ENCODE measurements at places on chromosomes 13 and 19.

DNA sequence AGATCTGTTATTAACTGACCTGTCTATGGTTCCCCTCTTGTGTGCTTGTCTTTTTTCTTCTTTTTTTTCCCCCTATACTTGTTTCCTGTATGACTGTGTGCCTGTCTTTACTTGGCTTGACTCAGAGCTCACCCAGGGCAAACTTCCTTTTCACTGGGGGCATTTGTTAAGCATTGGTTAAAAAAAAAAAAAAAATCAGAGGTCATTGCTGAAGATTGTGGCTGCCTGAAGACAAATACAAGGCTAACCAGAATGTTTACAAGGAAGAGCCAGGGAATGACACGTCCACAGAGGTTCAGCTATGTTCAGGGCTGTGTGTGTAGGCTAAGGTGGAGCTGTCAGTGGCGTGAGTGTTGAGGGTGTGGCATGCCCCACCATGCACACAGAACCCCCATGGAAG, 47.1 kb downstream of the LNX2 start:
- DNase-seq, result no peak

DNA sequence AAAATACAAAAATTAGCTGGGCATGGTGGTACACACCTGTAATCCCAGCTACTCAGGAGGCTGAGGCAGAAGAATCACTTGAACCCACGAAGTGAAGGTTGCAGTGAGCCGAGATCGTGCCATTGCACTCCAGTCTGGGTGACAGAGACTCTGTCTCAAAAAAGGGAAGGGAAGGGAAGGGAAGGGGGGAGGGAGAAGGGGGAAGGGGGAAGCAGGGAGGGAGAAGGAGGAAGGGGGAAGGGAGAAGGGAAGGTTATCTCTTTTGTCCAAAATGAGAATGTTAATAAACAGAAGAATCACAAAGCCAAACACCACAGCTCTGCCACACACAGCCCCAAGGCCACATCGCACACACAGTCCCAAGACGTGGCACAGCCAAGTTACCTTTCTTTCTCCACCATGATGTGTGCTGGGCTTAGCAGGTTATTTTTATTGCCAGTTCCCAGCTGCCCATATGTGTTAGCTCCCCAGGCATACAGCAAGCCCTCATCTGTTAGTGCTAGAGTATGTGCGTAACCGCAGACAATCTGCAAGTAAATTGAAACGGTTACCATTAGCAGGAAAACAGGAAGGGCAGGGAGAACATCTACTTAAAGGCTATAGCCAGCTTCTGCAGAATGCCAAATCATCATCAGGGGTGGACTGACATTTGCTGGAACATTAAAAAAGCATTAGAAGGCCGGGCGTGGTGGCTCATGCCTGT, 34.3 kb downstream of the RCBTB1 start:
- no peak for DNase-seq

DNA sequence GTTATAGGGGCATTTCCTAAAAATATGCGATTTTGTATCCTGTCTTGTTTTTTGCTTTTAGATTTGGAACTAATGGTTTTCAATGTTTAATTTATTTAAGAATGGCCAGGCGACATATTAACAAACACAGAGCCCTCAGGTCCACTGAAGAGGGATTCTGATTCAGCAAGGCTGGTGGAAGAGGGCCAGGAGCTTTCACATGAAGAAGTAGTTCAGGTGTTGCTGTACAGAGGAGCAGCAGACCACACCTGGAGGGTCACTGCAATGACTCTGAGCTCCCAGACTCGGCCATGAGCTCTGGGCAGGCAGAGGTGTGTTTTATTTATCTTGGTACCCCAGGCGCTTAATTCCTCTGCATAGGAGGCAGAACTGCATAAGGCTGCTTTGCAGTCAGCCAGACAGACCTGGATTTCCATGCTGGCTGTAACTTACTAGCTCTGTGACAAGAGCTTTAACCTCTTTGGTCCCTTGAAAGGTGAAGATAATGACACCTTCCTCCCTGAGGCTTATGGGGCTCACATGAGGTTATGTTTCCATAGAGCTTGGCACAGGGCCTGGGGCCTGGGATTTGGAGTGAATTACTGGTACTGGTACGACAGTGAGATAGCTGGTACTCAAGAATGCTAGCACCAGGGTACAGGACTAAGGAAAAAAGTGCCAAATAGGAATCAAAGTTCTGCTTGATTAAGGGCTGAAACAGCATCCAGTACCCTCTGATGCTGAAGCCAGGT, 184.7 kb downstream of the OXGR1 start:
- no peak for DNase-seq

DNA sequence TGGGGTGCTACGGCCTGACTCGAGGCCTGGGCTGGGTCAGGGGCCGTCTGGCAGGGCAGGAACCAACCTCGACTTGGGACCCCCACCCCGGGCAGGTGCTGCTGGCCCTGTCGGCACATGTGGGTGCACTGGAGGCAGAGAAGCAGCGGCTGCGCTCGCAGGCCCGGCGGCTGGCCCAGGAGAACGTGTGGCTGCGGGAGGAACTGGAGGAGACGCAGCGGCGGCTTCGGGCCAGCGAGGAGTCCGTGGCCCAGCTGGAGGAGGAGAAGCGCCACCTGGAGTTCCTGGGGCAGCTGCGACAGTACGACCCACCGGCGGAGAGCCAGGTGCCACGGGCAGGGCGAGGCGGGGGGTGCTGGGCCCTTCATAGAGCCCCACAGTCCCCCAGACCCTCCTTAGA, 5.9 kb downstream of the KLC3 start:
- DNase-seq, result no peak

DNA sequence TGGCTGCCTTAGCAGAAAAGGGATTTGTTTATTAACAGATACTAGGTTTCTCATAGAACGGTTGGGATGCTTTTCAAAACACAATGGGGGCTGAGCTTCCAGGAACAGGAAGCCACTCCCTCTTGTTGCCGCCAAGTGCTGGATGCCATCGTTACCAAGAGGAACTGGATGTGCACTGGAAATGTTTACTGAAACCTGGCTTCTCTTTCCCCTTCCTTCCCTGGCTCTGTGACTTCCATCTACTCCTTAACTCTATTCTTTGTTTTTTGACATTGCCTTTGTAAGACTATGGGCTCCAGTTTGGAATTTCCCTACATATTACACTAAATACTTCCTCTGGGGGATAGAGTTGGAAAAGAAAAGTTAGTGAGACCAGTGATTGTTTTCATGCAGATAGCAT, 11.7 kb upstream of the KL start:
- DNase-seq, result no peak

GRCh38 chr13:75489502-75490263, 7.7 kb upstream of the TBC1D4 start:
- no peak for DNase-seq

- no peak for DNase-seq
Observed at GRCh38 chr19:35671818-35672217, 5.5 kb downstream of the UPK1A start.
